ENCODE measurements at places on chromosomes 5 and 9.

DNA sequence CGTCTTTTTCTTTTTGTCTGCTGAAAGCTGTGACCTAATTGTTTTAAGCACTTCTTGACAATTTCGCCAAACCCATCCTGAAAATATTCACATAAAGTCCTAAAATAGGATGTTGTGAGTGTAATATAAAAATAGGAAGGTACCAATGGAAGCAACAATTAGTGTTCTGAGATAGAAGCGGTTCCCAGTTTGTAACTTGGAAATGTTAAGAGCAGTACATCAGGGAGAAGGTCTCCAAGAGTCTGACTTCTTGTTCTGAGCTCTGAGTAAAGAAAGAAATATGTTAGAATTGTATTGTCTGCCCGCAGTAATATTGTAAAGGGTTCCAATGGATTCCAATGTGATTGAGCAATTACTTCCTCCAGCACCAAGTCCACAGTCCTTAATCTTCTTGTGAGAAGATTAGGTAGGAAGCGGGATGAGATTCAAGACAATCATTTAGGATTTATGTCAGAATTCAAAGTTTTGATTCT is 3.9 kb downstream of the VCAN start:
- DNase-seq = peak; percentile 18

GRCh38 chr5:18202164-18202563 is 567.9 kb downstream of the TAF11L14 start:
- no peak for DNase-seq

GRCh38 chr5:154284433-154284832 is 93.9 kb downstream of the GALNT10 start:
- no peak for DNase-seq

DNA sequence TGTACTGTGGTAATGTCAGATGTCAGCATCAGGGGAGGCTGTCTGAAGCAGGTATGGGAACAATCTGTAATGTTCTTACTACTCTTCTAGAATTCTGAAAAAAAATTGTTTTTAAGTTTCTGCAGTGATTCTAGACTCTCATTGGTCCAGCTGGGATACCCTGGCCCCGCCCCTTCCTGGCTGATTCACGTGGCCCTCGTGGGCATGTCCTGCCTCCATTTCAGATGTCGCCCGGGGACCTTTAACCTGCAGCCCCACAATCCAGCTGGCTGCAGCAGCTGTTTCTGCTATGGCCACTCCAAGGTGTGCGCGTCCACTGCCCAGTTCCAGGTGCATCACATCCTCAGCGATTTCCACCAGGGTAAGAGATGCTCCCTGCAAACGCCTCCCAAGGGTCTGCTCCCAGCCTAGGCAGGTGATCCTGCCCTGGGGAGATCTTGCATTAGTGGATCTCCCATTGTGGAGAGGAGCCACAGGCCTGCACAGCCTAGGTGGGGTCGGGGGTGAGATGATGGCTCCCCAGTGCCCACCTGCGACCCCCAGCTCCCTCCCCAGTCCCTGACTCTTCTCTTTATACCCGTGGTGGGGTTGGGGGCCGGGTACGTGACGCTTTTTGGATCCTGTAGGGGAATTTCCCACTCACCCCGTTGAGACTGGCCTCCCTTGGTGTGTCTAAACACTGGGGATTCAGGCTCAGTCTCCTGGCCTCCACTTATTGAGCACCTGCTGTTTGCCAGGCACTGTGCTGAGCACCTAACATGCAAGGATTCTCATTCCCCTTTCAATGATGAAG is 36.5 kb downstream of the LAMC3 start:
- DNase-seq = no peak

- DNase-seq = peak; percentile 60
Measured at GRCh38 chr5:926417-927171, 33.9 kb downstream of the TRIP13 start.

- DNase-seq = no peak
Measured at GRCh38 chr5:31213705-31214121, 20.2 kb downstream of the CDH6 start.

DNA sequence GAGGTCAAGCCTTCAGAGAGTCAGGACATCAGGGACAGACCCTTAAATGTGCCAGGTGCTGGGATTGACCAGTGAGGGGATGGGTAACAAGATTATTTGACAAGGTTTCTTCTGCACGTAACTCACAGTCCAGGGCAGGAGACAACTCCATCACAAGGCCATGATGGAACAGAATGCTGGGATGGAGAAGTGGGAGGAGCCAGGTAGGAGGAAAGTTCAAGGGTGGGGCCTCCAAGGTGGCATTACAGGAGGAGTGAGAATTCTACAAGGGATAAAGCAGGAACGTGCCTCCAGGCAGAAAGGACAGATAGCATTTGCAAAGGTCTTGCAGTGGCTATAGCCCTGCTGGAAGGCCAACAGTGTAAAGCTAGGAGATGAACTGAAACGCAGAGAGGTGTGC is 102.2 kb downstream of the FGF18 start:
- DNase-seq = peak; percentile 71

- no peak for DNase-seq
Measured at GRCh38 chr5:161105525-161105924, 253.5 kb upstream of the ATP10B start.

- no peak for DNase-seq
Measured at GRCh38 chr5:33738967-33739366, 152.8 kb downstream of the ADAMTS12 start.

GRCh38 chr5:147565524-147565923 is 55.7 kb upstream of the DPYSL3 start:
- DNase-seq = no peak

DNA sequence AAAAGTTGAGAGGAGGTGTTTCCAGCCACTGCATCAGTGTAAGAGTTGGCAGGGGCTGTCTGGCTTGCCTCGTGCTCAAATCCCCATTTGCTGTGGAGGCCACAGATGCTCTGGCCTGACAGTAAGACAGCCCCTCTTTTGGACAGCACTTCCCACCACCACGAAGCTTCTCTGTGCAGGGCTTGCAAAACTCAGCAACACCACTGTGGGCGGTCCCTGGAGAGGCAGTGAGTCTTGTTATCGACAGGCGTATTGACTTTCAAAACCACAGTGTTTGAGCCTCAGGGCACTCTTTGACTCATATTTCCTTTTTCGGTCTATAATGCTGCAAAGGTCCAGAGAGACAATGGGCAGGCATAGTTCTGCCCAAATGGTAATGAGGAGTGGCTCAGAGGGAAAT is 539.5 kb downstream of the EBF1 start:
- DNase-seq = peak; percentile 22

- no peak for DNase-seq
Measured at GRCh38 chr9:18447131-18447530, 26.8 kb upstream of the ADAMTSL1 start.

DNA sequence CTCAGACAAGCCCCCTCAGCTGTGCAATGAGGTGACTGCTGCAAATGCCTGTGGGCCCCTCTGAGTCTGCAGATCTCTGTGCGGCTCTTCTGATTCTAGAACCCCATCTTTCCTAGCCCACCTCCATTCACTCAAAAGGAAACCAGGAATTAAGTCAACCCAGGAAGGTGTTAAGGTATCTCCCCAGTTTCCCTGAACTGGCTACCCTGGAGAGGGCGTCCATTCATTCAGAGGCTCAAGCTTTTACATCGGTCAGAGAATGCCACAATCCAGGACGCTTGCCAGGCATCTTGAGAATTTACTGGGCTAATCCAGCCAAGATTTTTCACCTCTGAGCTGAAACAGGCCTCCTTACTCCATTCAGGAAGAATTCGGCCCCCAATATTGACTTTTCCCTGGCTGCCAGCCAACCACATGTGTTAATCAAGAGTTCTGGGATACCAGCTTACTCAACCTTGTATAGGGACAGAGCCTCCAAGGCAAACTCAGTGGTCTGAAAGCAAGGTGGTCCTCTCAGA is 889 bp upstream of the ADAMTS12 start:
- DNase-seq = peak; percentile 79

- DNase-seq = no peak
Measured at GRCh38 chr9:134215420-134215698, 51.0 kb upstream of the RNU6ATAC start.

DNA sequence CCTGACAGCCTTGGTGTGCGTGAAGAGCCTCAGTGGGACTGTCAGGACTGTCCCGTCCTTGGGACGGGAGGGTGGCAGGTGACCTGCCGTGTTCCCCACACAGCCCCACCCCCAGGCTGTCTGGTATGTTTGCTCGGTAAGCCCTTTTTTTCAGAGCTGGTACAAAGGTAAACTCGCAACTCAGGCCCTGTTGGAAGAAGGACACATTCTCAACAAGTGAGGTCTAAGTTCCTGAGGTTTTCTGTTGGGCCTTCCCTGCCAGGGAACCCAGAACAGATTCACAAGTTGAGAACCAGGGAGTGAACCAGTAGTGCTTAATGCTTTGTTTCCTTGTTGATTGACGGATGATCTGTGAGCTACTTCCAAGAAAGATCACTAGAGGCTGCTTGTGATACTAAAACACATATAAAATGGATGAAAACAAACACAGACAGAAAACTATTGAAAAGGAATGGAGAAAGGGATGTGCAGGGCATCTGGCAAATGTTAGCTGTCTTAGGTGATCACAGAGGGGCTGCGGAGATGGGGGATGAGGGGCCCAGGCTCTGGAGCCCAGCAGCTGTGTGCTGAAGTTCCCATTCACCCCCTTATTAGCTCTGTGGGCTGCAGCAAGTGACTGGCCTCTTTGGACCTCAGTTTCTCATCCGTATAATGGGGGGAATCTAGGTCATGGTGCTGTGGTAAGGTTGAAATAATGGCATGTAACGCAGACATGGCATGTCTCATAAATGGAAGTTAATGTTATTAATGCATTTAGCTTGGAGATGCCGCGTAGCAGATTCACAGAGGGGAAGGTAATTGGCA is 2.7 kb downstream of the NDST1 start:
- no peak for DNase-seq

GRCh38 chr9:95197692-95198271 is 119.7 kb downstream of the FANCC start:
- DNase-seq = no peak

DNA sequence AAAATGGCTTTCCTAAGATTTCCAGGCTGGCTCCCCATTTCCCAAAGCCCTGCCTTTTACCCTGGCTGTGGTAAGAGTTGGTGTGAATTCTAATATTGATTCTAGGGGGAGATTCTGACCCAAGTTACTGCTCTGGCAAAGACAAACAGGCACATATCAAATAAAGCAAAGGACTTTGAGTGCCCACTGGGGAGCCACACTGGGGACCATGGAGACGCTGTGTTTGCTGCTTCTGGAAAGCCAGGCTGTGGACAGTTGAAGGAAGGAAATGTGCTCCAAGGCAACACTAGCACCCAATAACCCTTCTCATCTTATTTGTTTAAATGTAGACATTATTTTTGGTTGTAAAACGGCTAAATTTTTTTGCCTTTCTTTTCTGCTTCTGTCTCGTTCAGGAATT is 78.7 kb downstream of the SNCAIP start:
- no peak for DNase-seq

DNA sequence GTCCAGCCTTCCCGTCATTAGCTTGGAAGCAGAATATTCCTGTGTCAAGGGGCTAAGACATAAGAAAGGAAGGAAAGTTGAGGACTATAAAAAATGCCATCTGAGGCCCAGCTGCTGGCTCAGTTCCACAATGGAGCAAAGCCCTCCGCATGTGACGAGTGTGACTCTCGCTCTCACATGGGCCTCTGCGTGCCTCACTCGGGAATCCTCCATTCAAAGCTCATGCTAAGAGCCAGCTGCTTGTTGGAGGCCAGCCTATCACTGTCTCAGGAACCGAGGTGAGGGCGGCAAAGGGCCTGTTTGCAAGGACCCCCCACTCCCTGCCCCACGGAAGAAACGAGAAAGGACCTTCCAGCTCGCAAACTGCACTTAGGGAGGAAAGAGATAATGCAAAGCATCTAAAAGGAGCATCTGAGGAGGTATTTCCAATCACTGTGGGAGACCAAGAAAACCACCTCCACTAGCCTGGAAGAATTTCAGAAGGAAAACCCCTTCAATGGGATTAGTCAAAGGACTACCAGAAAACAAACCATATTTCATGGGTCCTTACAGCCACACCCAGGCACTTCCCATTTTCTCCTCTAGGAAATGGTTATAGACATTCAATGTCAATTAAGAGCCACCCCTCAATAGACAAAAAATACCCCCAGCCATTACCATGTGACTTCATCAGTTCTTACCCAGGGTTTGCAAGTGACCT is 95.3 kb downstream of the PRRT1B start:
- no peak for DNase-seq

DNA sequence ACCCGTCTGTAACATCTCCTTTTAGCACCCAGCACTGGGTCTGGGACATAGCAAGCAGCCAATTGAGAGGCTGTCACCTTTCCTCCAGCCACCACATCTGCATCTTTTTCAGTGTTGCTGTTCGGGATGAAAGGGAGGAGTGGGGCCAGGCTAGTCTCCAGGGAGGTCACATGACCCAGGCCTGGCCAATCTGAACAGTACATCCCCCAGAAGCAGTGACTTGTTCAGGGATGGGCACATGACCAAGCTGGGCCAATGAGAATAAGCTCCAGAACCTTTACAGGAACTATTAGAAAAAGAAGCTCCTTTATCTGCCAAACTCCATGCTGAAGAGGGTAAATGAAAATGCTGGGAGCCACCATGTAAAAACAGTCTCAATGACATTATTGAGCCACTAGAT is 359.0 kb downstream of the SLIT3 start:
- peak; percentile 46 for DNase-seq

DNA sequence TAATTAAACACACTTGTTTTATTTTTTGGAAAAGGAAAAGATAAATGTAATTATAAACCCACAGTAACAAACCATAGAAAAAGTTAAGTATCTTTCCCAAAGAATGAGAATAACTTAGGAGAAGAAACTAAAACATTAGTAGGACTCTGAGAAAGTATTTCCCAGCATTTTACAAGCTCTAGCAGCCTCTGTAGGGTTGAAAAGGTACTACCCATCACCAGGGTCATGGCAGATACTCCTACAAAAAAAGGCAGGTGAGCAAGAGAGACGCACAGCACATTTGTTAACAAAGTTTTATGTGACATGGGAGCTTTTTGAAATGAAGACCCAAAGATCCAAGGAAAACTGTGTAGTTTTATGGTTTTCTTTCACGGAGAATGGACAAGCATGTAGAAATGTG is 77.7 kb upstream of the FAM169A start:
- no peak for DNase-seq

- no peak for DNase-seq
Measured at GRCh38 chr9:70590315-70590677, 175.8 kb upstream of the KLF9 start.

- no peak for DNase-seq
Measured at GRCh38 chr5:142754031-142754430, 16.1 kb upstream of the ARHGAP26 start.

DNA sequence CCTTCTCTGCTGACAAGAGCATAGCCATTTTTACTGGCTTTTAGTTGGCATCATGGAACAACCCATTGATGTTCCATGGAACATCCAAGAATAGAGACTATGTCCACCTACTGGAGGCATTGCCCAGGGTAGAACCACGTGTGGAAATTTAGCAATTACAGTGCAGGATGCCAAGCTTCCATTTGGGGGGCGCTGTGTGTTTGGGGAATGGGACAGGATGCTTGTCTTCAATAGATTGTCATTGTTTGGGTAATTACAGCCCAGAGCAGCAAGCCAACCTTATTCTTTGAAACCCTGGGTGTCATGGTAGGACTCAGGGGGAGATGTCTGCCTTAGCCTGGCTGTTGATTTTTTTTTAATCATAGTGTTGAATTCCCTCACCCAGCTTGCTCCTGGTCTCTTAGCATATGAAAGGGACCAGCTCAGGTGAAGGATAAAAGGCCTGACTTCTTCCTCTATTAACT is 171.1 kb downstream of the DOCK2 start:
- DNase-seq = peak; percentile 73

GRCh38 chr5:172410662-172411483 is 43.5 kb downstream of the SH3PXD2B start:
- no peak for DNase-seq

- peak; percentile 52 for DNase-seq
Measured at GRCh38 chr5:155050384-155051019, 36.9 kb downstream of the KIF4B start.

Measured in ELF-1 (cell line).